NK-92 treated with Interleukin-12 subunit alpha and Interleukin-12 subunit beta, amount 100 ng/mL, for 24 hours (cell line): ENCODE measurements at places on chromosomes 12 and 14.

- no peak for DNase-seq
These were observed 25.0 kb upstream of the HSPB8 start for GRCh38 chr12:119153477-119154434.

DNA sequence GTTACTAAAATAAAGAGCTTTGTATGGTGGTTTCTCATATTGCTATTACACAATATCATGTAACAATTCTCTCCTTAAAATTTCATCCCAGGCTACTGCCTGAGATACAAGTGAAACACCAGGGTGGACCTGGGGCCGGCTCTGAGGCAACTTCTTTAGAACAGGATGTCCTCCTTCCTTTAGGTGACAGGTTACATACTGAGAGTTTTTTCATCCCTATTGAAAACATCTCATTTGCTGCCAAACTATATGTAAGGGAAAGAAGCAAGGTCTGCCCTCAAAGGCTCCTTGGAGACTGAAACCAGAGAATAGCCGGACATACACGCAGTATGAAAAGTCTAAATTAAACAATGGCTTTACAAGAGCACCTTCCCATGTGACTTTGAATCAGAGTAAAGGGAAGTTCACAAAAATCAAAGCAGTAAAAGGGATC, 139.9 kb downstream of the DUSP6 start:
- no peak for DNase-seq

- DNase-seq: no peak
These were observed 1.1 kb downstream of the HOXC4 start for GRCh38 chr12:54054742-54055194.

DNA sequence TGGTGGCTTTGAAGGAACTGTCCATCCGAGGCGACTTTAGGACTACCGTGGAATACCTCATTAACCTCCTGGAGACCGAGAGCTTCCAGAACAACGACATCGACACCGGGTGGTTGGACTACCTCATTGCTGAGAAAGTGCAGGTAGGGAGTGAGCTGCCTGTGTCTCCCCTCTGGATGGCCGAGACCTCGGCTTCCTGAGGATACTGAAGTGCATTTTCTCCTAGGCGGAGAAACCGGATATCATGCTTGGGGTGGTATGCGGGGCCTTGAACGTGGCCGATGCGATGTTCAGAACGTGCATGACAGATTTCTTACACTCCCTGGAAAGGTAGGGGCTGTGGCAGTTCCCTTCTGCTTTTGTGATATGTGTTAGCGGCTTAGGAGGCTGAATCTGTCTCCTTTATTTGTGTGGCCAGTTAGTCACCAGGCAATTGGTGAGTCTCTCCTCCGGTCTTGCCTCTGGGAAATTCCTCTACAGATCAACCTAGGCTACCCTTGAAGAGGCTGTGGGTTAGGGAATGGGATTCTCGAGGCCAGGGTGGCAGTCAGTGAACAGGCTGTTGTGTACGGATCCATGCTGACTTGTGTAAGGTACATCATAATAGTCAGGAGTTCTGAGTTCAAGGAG, 75.3 kb downstream of the ACACB start:
- DNase-seq: no peak

GRCh38 chr14:34425095-34425851, 36.8 kb downstream of the SPTSSA start:
- no peak for DNase-seq

DNA sequence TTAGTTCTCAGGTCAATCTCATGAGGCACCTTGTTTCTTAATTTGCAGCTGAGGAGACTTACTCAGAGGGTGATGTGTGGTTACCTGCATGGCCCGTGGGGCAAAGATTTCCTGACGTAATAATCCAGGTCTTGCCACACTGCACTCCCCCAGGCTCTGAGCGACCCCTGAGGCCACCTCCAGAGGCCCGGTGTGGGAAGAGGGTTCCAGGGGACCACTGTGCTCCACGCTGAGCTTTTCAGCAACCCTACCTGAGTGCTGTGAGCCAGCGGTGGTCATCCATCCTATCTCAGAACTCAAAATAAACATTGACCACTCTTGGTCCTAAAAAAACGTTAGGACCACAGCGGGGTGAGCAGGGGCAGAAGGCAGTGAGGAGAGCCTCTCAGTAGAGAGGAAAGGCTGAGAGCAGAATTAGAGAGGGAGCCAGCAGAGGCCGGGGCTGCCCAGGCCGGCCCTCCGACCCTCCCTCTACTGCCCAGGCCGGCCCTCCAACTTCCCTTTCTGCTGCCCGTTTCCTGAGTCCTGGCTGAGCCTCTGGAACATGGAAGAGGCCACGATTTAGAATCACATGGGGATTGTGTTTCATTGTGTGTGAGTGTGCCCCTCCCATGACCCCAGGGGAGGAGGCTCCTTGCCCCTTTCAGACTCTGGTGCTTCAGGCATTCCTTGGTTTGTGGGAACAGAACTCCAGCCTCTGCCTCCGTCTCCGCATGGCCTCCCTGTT, 188.2 kb upstream of the DIO3 start:
- no peak for DNase-seq

GRCh38 chr14:80298491-80299017, 87.2 kb upstream of the DIO2 start:
- DNase-seq: no peak

GRCh38 chr14:77902811-77903210, 102.9 kb downstream of the ADCK1 start:
- no peak for DNase-seq

DNA sequence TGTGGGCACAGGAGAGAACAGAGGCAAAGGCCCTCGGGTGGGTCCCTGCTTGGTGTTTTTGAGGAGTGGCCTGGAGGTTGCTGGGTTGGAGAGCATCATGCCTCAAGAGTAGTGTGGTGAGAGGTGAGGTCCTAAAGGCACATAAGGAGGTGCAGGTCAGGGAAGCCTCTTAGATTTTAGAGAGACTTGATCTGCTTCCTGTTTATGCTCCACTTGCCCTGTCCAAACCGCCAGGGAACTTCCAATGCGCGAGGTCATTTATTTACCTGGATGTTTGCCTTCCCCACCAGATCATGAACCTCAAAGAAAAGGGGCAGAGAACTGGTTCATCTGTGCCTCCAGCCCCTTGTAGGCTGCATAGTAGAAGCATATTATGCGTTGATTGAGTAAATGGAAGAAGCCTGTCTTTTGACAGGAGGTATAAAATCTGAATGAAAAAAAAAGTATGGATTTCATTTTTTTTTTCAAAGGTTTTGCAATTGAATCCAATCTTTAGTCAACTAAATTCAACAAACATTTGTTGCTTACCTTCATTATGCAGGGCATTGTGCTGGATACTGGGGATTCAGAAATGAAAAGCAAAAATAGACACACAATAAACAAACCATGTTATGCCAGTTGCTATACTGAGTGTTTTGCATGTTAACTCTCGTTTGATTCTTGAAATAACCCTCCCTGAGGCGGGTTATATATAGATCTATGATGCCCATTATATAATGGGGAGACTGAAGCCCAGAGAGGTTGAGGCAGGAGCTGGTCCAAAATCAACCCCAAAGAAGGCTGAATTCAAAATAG, 485.2 kb downstream of the VRK1 start:
- no peak for DNase-seq

- DNase-seq: no peak
These were observed 22.6 kb downstream of the GPHB5 start for GRCh38 chr14:63296060-63296563.

DNA sequence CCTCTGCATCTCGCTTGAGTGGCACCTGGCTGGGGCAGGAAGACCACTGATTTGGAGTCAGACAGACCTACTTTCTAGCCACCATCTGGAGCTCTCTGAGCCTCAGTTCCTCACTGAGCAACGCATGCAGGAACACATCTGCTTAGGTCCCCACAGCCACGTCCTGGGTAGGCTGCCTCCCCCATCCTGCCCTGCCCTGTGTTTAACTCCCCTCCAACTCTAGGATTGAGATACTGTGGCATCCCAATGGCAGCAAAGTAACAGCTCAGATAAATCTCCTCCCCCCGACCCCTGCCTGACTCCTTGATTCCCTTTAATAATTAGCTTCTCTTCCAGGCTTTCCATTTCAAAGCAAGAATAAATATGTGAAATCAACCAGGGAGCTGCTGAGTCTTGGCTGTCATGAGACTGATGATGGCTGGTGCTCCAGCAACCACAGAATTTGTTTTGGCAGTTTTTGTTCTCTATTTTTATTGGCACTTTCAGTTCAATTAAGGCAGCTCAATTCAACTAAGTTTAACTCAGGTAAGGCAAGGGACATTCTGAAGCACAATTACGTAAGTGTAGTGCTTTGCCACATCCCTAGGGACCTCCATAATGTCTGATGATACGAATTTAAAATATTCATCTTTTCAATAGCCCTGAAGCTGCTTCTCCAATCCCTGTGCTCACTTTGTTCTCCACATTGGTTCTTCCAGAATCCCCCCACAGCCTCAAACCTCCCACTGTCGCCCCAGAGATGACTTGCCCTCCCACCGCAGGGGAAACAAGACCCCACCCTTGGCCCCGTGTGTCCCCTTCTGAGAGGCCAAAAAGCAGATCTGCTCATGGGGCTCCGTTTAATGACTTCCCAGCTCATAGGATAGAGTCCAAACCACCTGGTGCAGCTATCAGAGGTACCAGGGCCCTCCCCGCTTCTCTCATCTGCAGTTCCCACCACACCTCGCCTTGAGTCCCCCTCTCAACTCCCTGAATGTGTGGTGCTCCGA, 58.2 kb downstream of the ESR2 start:
- DNase-seq: no peak

GRCh38 chr12:26869908-26870459, 37.0 kb upstream of the ITPR2 start:
- no peak for DNase-seq

- DNase-seq: no peak
These were observed 255.6 kb downstream of the ATP23 start for GRCh38 chr12:58196971-58197370.

GRCh38 chr12:90216020-90216552, 507.4 kb upstream of the ATP2B1 start:
- DNase-seq: no peak

DNA sequence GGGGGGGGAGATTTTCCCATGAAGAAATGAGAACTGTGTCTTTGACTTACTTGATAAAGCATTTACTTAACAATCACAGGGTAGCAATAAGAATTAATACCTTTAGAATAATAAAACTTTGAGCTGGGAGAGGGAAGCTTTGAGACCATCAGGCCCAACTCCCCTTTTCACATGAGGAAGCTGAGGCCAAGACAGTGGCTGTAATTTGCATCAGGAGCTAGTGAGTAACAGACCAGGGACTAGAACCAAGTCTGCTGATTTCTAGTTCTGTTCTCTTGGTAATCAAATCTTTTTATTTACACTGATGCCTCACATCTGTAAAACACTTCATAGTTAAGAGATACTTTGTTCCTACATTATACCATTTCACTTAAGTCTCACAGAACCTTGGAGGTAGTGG, 28.7 kb downstream of the TTC8 start:
- DNase-seq: no peak

DNA sequence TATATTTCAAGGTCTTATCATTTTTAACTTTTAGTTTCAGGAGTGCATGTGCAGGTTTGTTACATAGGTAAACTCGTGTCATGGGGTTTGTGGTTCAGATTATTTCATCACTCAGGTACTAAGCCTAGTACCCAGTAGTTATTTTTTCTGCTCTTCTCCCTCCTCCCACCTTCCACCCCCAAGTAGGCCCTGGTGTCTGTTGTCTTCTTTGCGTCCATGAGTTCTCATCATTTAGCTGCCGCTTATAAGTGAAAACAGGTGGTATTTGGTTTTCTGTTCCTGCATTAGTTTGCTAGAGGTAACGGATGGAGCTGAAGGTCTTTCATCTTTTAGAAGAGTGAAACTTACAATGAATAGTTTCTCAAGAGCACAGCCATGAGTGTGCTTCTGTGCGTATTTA, 24.4 kb downstream of the PIWIL1 start:
- DNase-seq: no peak

GRCh38 chr12:39157696-39158342, 252.4 kb upstream of the CPNE8 start:
- DNase-seq: no peak

DNA sequence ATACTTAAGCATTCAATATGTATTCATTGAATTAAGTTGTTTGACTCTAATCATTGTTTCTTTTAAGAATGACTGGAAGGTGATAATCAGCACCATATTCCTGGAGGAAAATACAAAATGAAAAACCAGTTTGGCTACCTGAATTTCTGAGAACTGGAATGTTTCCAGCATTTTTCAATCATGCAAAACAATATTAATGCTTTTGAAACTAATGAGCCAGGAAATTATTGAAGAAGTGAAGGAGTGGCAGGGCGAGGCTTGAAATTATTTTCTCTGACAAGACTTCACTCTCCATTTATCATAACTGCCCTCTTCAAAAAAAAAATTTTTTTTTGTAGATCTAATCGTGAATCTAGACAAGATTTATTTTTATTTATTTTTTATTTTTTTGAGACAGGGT, 19.0 kb downstream of the TMEM19 start:
- DNase-seq: no peak

- DNase-seq: no peak
These were observed 52.7 kb downstream of the CCDC92 start for GRCh38 chr12:123919980-123920360.

DNA sequence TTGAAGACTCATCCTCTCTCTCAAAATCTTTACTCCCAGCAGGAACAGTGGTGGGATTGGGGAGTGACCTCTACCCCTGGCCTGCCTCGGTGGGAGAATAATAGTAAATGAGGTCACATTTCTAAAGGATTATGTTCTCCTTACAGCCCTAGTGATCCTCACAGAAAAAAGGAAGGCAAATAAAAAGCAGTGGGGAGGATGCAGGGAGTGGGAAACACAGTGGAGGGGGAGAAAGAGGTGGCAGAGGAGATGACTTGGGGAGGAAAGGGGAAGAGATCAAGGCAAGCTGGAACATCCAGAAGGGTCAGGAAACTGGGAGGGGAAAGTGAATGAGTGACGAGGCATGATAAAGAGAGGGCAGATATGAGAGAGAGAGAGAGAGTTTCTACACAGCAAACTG, 8.3 kb upstream of the SYNDIG1L start:
- DNase-seq: no peak

GRCh38 chr14:45610318-45610717, 357.3 kb upstream of the MIS18BP1 start:
- DNase-seq: no peak

GRCh38 chr14:52061390-52061789, 7.5 kb downstream of the NID2 start:
- no peak for DNase-seq

GRCh38 chr12:120856980-120857379, 47.2 kb downstream of the SPPL3 start:
- no peak for DNase-seq

DNA sequence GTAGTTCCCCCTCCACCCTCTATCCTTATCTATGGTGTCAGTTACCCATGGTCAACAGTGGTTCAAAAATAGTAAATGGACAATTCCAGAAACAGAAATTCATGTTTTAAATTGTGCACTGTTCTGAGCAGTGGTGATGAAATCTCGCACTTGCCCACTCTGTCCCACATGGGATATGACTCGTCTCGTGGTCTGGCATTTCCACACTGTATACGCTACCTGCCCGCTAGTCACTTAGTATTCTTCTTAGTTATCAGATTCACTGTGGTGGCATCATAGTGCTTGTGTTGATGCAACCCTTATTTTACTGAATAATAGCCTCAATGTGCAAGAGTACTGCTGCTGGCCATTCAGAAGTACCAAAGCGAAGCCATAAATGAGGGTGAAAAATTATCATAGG, 507.0 kb downstream of the SNAPC1 start:
- DNase-seq: peak; percentile 2

GRCh38 chr12:74917743-74918142, 291.9 kb downstream of the KCNC2 start:
- no peak for DNase-seq
